ENCODE measurements at places on chromosomes 12 and 14.
A peak's percentile ranks its signal among the peaks of the same experiment; 100 is the strongest.

GRCh38 chr12:29638528-29638927 lies 141.0 kb upstream of the OVCH1 start:
- no peak for DNase-seq

DNA sequence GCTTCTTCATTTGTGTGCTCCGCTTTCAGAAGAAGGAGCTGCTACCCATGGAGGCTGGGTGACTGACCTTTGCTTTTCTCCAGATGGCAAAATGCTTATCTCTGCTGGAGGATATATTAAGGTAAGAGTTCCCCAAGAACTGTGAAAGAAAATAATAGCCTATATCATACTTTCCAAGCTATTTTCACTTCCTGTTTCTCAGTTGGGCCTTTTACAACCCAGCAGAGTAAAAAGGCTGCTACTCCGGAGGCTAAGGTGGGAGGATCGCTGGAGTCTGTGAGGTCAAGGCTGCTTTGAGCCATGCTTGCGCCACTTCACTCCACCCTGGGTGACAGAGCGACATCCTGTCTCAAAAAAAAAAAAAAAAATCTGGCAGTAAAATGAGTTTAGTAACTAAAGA lies 82.1 kb downstream of the APAF1 start:
- DNase-seq: no peak

- DNase-seq: no peak
These were observed 669.8 kb downstream of the GALC start for GRCh38 chr14:87323191-87323590.

DNA sequence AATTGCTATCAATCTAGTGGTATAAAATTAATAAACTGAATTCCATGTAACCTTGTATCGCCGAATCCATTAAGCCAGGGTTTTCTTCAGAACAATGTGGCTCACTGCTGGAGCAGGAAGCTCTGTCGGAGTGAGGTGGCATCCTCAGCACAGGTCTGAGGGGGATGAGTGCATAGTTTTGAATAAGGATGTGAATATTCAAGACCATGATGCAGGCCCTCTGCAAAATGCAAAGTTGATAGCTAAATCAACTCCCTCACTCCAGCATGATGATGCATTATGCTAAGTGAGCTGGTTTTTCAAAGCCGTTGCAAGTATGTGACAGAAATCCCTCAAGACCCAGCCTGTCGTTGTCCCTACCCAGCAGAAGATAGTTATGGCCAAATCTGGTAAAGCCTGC lies 53.0 kb downstream of the TRIM9 start:
- DNase-seq: no peak

GRCh38 chr14:76267322-76268046 lies 108.5 kb upstream of the ESRRB start:
- peak; percentile 76 for DNase-seq

DNA sequence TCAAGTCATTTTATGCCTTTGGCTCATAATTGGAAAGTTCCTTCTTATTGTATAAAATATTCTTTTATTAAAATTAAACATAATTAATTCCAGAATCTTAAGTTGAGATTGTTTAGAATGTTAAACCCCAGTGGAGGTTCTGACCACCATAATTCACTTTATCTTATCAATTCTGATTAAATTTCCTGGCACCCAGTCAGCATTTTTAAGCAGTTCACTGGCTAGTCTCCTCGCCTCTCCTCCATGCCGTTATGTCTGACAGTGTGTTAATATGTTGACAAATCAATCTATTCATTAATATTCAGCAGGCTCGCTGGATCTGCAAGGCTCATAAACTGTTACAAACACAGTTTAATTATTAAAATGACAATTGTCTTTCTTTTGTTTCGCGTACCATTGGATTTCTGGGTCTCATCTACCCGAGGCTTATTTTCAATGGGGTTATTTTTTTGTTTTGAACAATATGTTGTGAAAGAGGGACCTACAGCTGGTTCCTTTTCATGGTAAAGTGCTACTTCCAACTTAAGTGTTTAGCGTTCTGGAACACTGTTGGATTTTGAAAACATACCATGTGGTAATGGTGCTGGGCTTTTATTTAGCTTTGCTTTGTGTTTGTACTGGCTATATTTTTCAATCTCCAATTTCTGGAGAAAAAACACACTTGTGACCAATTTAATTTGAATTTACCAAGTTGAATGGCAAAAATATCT lies 339.7 kb downstream of the PRKD1 start:
- DNase-seq: no peak

GRCh38 chr12:52534482-52534881 lies 14.3 kb upstream of the KRT5 start:
- DNase-seq: no peak

DNA sequence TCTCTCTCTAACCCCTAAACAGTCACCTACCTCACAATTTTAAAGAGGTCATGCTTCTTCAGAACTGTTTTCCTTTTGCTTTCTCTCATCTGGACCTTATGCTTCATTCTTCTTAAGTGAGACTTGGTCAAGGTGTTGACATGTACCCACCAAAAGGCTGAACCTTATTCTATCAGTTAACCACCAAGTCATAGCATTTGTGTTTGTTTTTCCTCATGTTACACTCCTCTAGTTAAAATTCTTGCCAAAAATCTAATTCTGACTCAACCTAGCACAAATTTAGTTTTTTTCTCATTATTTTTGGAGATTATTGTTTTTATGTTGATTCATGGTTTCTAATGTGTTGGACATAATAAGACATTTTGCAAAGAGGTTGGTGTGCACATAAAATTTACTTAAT lies 578.6 kb downstream of the SLC16A7 start:
- DNase-seq: no peak
